Activated naive CD8-positive, alpha-beta T cell treated with anti-CD3 and anti-CD28 coated beads, Interleukin-2, amount 10 ng/mL, durations not matched to agents 7 days and 5 days (primary cell): ENCODE measurements at places on chromosomes 11 and 22. TPM values are rescaled to one million over a fixed set of nuclear protein-coding genes. Genes with fewer than 3 reads are reported as not detected.

The SLC6A5 gene
- not detected for total RNA-seq

The GALNT18 gene
- 1.7 TPM for total RNA-seq

The DAGLA gene
- 0.08 TPM for total RNA-seq

The POTEH gene
- total RNA-seq, result not detected

The CREB3L1 gene
- not detected for total RNA-seq

The TMEM132A gene
- 1.3 TPM for total RNA-seq

The PARVG gene
- total RNA-seq, result 238 TPM

The AASDHPPT gene
- total RNA-seq, result 29.8 TPM

The PANX1 gene
- total RNA-seq, result 9.4 TPM

The LRRC55 gene
- total RNA-seq, result not detected

The PATE2 gene
- total RNA-seq, result not detected

The BATF2 gene
- total RNA-seq, result 1.2 TPM

The NCAM1 gene
- 0.72 TPM for total RNA-seq

The GRM5 gene
- not detected for total RNA-seq

The APLNR gene
- total RNA-seq, result not detected

The LARGE2 gene
- 2.7 TPM for total RNA-seq

The SLC1A2 gene
- total RNA-seq, result not detected

The DDIAS gene
- total RNA-seq, result 10.6 TPM

The HOATZ gene
- total RNA-seq, result not detected

The ST13 gene
- 138 TPM for total RNA-seq

The GP1BB gene
- not detected for total RNA-seq

The MN1 gene
- total RNA-seq, result 0.30 TPM

The TRIM51 gene
- not detected for total RNA-seq

The TPBGL gene
- total RNA-seq, result 0.14 TPM

The MIOX gene
- total RNA-seq, result not detected

The TEF gene
- total RNA-seq, result 4.0 TPM

The PTPRCAP gene
- total RNA-seq, result 351 TPM

The IGLL5 gene
- total RNA-seq, result not detected

The CD248 gene
- 80.3 TPM for total RNA-seq

The RFPL2 gene
- total RNA-seq, result not detected

The MYBPC3 gene
- 0.11 TPM for total RNA-seq

The CEND1 gene
- not detected for total RNA-seq

The FCHSD2 gene
- 53.3 TPM for total RNA-seq

The IGLL1 gene
- total RNA-seq, result not detected

The CDCA5 gene
- total RNA-seq, result 95.7 TPM

The FSHB gene
- not detected for total RNA-seq

The NDUFC2 gene
- 162 TPM for total RNA-seq

The YAP1 gene
- total RNA-seq, result not detected

The CALCA gene
- not detected for total RNA-seq

The CRYBB3 gene
- 0.72 TPM for total RNA-seq

The C11orf86 gene
- total RNA-seq, result not detected

The ACR gene
- not detected for total RNA-seq

The RNH1 gene
- 93.2 TPM for total RNA-seq

The KCNK7 gene
- 1.0 TPM for total RNA-seq

The TRPC6 gene
- not detected for total RNA-seq

The DCHS1 gene
- total RNA-seq, result 2.1 TPM

The CRYAB gene
- total RNA-seq, result not detected

The MMP8 gene
- total RNA-seq, result not detected

The OVOL1 gene
- 0.17 TPM for total RNA-seq
